Posterior vena cava (tissue), 2 donors: ENCODE measurements at places on chromosomes 16 and 17. TPM values are rescaled to one million over a fixed set of nuclear protein-coding genes. Genes with fewer than 3 reads are reported as not detected.

Gene SLFN14
- not detected for total RNA-seq

Gene HS3ST3A1
- total RNA-seq, result 0.24 TPM

Gene CD300LG
- total RNA-seq, result 3.5 TPM

Gene TEFM
- total RNA-seq, result 15.8 TPM

Gene NPIPB9
- 3.8 TPM for total RNA-seq

Gene TP53TG3
- total RNA-seq, result not detected

Gene MYH8
- total RNA-seq, result not detected
